ENCODE measurements at places on chromosomes 13 and 19. TPM values are rescaled to one million over a fixed set of nuclear protein-coding genes. Genes with fewer than 3 reads are reported as not detected.

The AXL gene
- total RNA-seq, result 2.3 TPM

The METTL21C gene
- not detected for total RNA-seq

The CACNA1A gene
- total RNA-seq, result 2.5 TPM

The UBL5 gene
- total RNA-seq, result 395 TPM

The LILRA1 gene
- not detected for total RNA-seq

The CEACAM7 gene
- not detected for total RNA-seq

DNA sequence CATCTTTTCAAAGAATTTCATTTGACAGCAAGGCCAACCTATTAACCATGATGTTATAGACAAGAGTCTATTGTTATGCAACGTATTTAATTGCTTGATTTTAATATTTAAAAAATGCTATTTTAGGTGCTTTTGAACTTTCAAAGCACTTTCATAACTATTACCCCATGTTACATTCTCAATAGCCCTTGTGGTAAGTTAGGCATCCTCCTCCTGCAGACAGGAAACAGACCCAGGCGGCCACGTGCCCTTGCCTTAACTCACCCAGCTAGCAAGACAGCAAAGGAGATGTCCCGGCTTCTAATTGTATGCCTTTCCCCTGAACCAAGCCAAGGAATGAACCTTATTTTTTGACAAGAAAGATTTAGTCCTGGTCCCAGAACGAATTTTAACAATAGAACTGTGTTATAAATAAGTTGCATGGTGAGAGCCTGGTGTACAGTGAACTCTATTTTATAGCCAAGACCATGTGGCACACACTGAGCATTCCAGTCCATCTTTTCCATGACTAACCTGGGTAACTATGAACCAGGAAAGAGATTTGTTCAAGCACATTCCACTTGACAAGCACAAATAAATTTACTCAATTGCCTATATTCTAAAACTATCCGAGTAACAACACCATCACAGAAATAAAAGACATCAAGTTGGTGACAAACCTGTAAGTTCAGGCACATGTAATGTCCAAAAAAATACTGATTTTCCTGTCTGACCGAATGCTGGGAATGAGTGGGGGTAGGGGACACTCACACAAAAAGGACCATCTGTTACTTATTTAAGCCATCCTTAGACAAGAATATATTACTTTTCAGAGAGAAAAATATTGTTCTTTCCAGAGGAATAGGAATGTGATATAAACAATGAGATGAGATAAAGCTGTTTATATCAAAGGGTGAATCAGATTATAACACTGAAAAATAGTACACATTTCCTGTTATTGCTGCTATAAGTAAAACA lies 163.0 kb downstream of the EFNB2 start:
- no peak for ATAC-seq

GRCh38 chr19:49855676-49856573 lies 5.0 kb downstream of the PTOV1 start:
- no peak for ATAC-seq
